ENCODE measurements at places on chromosomes 3 and 15.

DNA sequence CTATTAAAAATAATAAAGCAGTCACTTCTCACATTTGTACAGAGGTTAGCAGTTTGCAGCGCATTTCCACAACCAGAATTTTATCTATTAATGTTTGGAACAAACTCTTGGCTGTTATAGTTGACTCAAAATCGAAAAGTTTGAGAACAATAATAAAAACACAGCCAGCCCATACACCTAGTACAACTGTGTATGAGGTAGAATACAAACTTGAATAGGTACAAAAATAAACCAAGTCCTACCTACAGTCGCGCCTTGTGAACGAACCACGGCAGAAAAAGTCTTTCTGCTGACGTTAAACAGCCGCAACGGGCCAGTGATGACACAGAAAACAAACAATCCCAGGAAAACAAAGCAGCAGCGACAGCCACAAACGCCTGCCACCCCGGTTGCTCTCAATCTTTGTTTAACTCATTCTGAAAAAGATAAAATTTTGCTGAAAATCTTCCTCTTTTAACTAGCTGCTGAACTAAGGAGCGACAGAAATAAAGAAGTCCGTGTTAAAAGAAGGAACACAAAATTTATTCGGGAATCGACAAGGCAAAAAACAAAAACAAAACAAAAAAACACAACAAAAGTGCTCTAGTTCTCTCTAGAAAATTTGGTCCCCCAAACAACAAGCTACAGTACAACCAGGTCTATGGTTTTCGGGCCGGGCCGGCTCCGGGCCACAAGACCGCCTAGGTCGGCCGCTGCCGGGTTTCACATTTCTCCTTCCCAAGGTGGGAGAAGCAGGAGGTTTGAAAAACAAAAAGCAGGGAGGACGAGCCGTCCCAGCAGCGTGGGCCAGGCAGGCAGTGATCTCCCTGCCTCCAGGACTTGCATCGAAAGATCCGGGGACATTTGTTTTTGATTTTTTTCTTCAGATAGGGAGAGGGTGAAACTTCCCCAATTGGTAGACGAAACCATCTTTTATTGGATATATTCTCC lies 2.9 kb downstream of the FOXL2 start:
- DNase-seq = no peak

DNA sequence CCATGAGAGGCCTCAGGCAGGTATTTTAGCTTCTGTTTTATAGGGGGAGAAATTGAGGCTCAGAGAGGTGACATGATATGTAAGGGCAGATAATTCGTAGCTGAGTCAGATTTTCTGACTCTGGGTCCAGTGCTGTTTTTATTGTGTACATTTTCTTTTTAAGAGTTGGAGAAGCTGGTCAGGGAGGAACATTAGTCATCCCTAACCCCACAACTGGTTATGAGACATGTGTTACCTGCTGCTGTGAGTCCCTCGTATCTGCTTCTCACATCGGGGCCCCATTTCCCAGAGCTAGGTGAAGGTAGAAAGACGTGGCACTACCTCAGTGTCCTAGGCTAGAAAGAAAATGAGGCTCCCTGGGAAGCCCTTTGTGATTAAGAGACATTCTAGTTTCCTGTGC lies 28.6 kb downstream of the GALNT15 start:
- no peak for DNase-seq

- no peak for DNase-seq
Measured at GRCh38 chr3:45864760-45865519, 21.4 kb upstream of the CCR9 start.

DNA sequence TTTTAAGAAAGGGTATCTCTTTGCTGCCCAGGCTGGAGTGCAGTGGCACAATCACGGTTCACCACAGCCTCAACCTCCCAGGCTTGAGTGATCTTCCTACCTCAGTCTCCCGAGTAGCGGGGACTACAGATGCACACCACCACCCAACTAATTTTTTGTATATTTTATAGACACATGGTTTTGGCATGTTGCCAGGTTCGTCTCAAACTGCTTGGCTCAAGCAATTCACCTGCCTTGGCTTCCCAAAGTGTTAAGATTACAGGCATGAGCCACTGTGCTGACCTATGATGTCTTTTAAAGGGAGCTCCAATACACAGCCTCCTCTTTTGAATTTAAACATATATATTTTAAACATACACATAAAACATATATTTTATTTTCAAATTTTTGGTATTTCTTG lies 60.9 kb downstream of the SLC9C1 start:
- no peak for DNase-seq

DNA sequence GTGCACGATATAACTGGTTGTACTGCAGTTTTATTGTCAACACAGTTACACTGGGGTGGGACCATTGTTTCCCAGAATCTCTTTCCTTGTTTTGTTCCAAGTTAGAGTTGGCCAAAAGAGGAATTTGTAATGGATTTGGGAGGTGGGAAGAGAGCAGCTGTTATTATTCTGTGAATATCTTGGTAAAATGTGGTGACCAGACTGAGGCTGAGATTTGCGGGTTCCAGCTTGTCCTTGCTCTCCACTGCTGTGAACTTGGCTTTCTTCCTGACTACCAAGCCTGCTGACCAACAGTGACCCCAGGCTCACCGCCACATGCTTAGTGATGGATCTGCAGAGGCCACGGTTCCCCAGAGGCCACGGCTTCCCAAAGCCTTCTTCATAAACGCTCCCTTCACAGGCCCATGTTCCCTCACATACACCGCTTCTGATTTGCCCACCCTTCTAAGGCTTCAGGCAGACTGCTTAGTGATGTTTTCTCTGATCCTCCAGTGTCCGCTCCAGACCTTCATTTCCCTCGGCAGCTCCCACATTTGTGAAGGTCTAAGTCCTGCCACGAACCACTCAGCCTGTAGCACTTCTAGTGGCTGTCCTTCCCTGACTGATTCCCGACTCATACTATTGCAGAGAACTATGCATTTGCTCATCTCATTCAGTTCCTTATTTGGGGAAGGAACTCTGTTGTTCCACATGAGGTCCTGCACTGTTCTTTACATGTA lies 525.5 kb upstream of the RGMA start:
- DNase-seq = no peak

DNA sequence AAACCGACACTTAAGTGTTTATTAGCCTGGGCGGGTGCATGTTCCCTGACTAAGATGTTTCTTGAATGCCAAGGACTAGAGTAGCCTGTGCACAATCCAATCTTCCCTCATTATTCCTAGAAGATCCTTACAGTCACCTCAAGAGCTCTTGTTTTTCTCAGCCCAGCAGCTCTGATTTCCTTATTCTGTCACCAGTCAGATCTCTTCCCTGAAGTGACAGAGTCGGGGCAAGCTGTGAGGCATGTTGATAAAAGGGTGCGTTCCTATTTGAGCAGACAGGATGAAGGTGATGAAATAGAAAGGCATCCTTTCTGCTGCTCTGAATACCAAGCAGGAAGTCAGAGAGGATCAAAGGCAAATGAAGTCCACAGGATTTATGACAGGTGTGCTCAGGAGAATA lies 125.6 kb upstream of the MCTP2 start:
- no peak for DNase-seq

GRCh38 chr3:157829786-157830185 lies 276.4 kb downstream of the SHOX2 start:
- DNase-seq = no peak

- no peak for DNase-seq
Measured at GRCh38 chr15:99385865-99386264, 134.6 kb downstream of the LRRC28 start.

- DNase-seq = no peak
Measured at GRCh38 chr3:132344666-132345280, 27.6 kb downstream of the ACP3 start.

GRCh38 chr3:29693863-29694262 lies 413.0 kb downstream of the RBMS3 start:
- DNase-seq = no peak

DNA sequence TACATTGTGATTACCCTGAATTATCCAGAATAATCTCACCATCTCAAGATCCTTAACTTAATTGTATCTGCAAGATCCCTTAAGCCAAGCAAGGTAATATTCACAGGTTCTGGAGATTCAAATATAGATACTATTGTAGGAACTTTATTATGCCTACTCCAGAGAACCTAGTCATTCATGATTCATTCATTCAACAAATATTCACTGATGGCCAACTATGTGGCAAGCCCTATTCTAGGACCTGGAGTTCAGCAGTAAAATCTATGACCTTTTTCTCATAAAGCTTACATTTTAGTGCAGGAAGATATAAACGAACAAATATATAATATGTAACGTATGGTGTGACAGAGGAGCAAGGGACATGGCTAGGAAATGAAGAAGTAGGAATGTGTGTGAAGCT lies 49.6 kb downstream of the ISL2 start:
- no peak for DNase-seq

GRCh38 chr15:66698318-66698961 lies 3.6 kb upstream of the SMAD6 start:
- DNase-seq = peak; percentile 81

- DNase-seq = no peak
Measured at GRCh38 chr3:89584398-89584797, 477.0 kb downstream of the EPHA3 start.

DNA sequence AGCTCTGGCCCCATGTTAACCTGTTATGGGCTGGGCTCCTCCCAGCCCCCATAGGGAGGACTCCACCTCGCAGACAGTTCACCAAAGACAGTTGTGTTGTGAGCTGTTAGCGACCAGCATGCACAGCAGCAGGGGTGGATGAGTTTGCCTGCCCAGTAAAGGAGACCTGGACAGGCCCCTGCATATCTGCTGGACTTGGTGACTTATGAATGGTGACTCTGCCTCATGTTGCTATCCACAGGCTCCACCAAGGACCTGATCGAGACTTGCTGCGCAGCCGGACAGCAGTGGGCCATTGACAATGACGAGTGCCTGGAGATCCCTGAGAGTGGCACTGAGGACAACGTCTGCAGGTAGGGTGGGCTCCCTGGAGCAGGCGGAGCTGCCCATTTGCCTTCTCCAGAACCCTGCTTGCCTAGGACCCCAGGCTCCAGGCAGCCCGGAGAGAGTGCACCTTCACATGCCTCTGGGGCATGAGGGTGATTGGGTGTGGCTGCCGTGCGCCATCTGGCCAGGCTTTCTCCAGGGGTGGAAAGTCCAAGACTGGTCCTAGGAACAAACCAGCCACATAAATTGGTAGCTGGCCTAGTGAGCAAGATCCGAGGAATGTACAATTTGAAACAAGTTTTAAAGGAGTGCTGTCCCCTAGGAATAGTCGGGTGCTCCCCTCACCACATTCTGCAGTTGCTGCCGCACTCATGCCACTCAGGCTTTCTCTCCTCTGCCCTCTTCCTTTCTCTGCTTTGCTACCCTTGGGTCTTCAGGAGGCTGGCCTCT lies 59.1 kb downstream of the FBLN2 start:
- DNase-seq = no peak

GRCh38 chr3:23923786-23924185 lies 6.9 kb downstream of the RPL15 start:
- DNase-seq = peak; percentile 65
